ENCODE measurements at places on chromosomes 13 and 19.

DNA sequence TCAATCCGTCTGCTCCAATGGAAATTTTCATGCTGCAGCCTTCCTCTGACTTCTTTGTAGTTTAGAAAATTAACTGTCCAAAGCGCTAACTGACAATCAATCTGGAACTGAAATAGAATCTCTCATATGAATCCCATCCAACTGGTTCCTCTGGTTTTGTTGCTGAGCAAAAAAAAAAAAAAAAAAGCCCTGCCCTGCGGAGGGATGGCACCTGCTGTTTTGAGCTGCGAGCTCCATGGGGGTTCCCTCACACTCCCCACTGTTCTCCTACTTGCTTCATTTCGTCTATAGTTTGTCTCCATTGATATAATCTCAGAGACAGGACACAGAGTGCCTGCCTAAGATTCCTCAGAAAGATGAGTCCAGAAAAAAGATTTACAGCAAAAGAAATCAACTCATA is 33.4 kb downstream of the FAAP24 start:
- DNase-seq: peak; percentile 53

DNA sequence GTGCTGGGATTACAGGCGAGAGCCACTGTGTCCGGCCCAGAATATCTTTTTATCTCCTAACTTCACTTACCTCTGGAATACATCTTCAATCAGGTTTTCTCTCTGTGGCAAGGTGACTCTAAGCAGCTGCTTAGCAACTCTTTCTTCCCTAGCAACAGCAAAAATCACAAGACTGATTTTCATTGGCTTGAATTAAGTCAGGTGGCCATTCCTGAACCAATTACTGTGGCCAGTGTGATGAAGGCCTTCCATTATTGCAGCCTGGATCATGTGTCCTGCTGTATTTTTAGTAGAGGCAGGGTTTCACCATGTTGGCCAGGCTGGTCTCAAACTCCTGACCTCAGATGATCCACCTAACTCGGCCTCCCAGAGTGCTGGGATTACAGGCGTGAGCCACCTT is 9.0 kb upstream of the LTBP4 start:
- DNase-seq: no peak

GRCh38 chr13:97749174-97749573 is 204.3 kb upstream of the IPO5 start:
- no peak for DNase-seq

GRCh38 chr19:36246006-36246481 is 31.1 kb downstream of the ZNF146 start:
- DNase-seq: no peak

- no peak for DNase-seq
Observed at GRCh38 chr13:98879957-98880356, 97.9 kb downstream of the DOCK9 start.

DNA sequence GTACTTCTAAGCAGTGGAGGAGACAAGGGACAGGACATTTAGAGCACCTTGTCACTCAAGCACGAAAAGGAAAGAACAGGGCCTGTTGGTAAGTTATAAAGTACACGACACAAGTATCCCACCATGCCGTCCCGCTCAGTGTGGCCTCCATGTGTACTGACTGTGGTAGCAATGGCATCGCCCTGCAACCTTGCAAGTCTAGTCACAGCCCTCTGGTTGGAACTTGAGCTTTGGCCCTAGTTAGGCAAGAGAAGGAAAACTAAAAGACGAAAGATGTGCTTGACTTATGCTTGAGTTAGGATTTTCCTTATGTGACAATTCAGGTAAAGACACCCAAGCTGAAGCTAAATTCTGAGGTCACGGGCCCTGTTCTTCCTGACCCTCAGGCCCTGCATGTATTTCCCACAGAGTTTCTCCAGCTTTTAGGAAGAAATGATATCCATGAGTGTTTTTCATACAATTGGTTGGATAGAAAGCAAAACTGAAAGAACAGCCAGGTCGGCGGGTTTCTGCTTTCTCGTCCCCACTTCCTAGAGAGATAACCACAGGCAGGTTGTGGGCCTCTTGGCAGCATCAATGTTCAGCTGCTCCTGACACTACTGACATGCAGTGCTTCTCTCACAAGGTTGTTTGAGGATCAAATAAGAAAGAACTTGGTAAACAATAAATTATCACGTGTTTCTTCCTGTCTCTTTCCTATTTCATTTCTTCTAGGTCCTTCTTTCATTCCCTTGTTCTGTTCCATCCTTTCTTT is 216.2 kb downstream of the IRS2 start:
- no peak for DNase-seq

DNA sequence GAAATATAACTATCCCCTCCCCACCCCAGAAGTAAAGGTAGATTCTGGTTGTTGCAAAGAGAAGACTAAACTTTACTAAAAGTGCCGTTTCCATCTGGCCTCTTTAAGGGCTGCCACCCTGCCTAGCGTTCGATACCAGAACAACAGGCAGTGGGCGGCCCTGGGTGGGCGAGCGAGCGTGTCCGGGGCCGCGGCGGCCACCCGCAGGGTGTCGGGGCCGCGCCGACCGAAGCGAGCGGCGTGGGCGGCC is 2.6 kb downstream of the FGF9 start:
- no peak for DNase-seq

GRCh38 chr19:1503089-1503924 is 9.5 kb downstream of the ADAMTSL5 start:
- peak; percentile 47 for DNase-seq

DNA sequence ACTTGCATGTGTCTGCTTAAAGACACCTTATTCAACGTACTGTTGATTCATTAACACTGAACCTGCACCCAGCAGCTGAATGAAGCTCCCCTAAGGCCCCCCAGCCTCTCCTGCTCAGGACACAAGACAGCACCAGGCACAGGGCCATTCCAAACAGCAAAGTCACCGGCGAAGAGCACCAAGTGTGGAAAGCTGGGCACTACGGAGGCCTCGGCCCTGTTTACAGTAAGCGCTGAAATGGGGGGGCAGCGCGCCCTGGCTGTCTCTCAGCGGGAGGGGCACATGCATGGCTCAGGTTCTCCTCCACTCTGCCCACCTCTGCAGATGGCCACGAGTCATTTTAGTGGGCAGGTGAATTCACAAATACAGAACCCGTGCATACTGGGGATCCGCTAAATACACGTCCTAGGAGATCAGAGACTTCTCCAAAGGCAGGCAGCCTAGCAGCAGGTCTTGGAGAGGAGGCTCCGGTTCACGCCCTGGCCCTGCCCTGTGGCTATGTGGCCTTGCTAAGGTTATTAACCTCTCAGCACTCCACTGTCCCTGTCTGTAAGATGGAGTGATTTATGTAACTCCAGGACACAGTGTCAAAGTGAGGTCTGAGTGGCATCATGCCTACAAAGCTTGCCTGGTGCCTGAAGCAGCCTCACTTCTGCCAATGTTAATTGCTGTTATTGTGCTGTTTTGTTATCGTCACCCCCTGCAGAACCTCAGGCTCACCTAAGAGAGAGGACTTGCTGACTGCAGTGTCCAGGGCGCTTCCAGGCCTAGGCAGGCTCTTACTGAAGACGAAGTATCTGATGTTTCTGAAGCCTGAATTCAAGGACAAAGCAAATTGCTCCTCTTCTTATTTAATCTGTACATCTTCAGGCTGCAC is 207.4 kb upstream of the SOX1 start:
- DNase-seq: no peak

DNA sequence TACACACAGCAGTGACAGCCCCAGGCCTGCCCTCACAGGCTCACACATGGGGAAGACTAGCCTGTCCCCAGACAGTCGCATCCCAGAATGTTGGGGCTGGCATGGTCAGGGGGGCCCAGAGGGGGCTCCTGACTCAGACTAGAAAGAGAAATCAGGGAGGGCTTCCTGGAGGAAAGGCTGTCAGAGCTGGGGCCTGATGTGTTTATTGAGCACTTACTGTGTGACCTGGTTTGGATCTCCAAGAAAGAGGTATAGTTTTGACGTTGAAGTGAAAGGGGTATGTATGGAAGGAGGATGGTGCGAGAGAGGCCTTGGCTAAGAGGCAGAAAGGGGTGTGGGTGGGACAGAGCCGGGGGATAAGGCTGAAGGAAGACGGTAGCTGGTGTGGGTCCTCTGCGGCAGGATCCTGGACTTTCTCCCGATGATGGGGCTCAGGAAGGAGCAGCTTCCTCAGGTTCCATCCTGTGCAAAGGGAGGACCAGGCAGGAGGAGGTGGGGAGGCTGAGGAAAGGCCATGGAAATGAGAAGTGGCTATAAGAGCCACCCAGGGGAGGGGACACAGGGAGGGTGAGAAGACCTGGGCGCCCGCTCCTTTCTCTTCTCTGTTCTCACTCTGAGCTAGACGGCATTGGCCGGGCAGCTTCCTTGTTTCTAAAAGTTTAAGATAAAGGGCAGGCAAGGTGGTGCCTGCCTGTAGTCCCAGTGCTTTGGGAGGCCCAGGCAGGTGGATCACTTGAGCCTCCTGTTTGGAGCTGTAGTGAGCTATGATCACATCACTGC is 16.1 kb upstream of the BCL3 start:
- no peak for DNase-seq

GRCh38 chr19:40921005-40921897 is 39.2 kb upstream of the CYP2A7 start:
- DNase-seq: peak; percentile 97

DNA sequence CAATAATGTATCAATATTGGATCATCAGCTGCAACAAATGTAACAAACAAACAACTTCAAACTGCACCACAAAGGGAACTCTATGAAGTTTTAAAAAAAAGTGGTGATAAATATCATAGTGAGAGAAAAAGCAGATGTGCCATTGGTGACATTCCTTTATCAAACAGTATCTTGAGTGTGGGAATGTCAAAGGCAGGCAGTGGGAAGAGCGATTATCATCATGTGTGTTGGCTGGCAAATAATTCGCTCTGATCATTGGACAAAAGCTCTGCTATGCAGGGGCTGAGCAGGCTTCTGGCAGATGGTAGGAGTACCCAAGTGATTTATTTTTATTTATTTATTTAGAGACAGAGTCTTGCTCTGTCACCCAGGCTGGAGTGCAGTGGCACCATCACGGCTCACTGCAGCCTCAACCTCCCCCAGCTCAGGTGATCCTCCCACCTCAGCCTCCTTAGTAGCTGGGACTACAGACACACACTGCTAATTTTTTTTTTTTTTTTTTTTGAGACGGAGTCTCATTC is 55.9 kb upstream of the RANBP3 start:
- no peak for DNase-seq

GRCh38 chr13:81927347-81927746 is 1586.4 kb upstream of the SPRY2 start:
- DNase-seq: peak; percentile 24

GRCh38 chr19:47099576-47100050 is 14.0 kb downstream of the ZC3H4 start:
- no peak for DNase-seq

DNA sequence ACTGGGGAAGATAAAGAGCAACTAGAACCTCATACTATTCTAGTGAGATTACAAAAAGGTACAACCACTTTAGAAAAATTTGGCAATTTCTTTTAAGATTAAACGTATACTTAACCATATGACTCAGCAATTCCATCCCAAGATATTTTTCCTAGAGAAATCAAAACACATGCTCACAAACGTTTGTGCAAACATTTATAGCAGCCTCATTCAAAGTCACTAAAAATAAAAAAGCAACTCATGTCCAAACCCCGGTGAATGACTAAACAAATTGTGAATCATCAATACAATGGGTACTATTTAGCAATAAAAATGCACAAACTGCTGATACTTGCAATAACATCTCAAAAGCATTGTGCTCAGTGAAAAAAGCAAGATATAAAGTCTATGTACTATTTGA is 121.5 kb downstream of the FRY start:
- DNase-seq: no peak

GRCh38 chr13:29802621-29803020 is 47.8 kb downstream of the UBL3 start:
- no peak for DNase-seq

DNA sequence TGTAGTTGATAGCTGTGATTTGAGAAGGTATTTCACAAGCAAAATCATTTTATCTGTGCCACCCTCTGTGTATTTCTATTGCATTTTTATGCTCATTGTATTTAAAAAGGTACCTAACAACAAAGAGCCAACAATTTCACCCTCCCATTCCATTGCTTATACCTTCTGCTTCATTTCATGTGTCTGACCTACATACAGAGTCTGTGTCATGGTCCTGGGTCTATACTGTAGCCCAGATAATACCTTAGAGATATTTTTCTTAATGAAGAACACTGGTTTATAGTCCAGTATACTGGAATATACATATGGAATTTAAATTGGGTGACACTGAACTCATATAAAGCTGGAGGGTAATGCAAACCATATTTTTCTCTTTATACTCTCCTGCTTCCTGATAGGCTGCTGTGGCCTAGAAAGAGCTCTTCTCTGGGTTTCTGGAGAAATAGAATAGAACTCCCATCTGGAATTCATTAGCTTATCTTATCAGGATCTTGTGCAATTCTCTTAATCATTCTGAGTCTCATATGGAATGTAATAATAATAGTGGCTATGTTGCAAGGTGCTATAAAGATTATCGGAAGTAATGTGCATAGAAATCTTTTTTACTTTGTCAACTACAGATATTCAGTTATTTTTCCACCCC is 31.8 kb upstream of the SPART start:
- DNase-seq: no peak

DNA sequence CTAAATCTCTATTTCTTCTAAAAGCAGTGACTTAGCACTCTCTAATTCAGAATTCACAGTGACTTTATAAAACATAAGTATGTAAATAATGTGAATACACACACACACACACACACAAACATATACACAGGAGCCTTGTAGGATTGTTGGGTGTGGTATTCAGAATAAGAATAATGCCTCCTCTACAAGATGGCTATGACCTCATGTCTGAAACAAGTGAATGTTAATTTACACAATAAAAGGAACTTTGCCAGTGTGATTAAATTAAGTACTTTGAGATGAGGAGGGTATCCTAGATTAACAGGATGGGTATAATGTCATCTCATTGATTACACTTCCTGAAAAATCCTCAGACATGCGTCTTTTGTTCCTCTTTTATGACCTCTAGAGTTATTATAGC is 234.6 kb downstream of the SLITRK6 start:
- no peak for DNase-seq

GRCh38 chr13:24605923-24606372 is 74.3 kb upstream of the ATP12A start:
- no peak for DNase-seq

DNA sequence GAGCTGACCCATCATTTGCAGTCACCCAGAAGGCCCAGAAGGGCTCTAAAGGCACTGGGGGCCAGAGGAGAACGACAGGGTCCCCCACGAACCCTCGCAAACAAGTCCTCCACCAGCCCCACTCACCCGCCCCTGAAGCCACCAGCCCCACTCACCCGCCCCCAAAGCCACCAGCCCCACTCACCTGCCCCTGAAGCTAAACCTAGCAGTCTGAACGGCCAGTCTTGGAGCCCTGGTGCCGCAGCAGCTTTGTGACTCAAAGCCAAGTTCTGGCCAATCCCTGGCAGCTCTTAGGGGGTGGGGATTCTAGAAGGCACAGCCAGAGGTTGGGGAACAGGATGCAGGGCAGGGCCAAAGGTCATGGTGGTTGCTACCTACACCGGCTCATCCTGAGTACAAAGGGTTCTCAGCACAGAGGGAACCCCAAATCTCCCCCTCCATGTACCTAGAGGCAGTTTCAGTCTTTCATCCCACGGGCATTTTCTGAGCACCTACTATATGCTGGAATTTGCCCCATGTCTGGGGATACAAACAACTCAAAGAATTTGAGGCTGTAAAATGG is at the start of gene IQCN:
Gene IQCN, minus strand, starts transcription at position 234 of the 562 bp plus-strand sequence. CDS start 4,974 bp downstream, outside the sequence.
- DNase-seq: peak; percentile 51

GRCh38 chr19:10327793-10328192 is 5.5 kb downstream of the RAVER1 start:
- no peak for DNase-seq

GRCh38 chr13:30240608-30241007 is 66.7 kb downstream of the KATNAL1 start:
- no peak for DNase-seq

GRCh38 chr13:20270163-20270865 is 38.2 kb upstream of the GJB6 start:
- no peak for DNase-seq

GRCh38 chr13:30169442-30169841 is 137.9 kb downstream of the KATNAL1 start:
- DNase-seq: no peak
